ENCODE measurements at places on chromosomes 3 and 15.

DNA sequence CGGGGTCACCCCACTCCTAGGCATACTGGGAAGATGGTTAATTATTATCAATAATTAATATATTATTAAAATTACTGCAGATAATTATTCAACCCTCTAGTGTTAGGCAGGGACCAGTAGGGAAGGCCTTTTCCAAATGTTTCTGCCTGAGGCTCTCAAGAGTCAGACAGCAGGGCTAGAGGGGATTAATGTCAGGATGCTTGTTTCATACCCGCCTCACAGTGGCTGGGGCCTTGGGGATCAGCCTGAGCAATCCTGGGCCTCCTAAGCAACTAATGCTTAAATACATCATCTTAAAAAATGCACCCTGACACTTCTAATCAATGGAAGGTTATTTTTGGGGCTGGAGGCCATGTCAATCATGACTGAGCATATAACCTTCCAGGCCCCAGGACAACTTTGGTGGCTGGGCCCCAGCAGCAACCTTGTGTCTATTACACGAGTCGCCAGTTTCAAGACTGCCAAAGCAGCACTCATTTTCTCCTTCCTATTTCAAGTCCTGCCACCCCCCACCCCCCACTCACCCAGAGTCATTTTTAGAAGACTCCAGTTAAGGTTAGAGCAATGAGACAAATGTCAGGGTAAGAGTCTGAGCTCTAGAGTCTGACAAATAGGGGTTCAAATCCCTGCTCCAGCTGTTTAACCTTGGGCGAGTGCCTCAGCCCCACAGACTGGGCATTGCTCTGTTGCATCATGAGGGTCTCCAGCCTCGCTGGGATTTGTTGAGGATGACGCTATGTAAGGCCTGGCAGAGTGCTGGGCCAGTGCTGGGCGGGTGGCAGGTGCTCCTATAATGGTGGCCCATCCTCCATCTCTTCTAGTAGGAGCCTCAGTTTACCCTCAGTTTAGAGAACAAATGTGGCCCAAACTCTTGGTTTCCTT is 6.1 kb downstream of the AMOTL2 start:
- DNase-seq = peak; percentile 88
- H3K36me3 ChIP-seq = peaks cover 94% of the 10 kb centered on the region
- H3K4me3 ChIP-seq = peak overlapping the region; percentile 13
- peak overlapping the region; percentile 99 for H3K27ac ChIP-seq
- H3K4me1 ChIP-seq = peaks cover 91% of the 10 kb centered on the region

DNA sequence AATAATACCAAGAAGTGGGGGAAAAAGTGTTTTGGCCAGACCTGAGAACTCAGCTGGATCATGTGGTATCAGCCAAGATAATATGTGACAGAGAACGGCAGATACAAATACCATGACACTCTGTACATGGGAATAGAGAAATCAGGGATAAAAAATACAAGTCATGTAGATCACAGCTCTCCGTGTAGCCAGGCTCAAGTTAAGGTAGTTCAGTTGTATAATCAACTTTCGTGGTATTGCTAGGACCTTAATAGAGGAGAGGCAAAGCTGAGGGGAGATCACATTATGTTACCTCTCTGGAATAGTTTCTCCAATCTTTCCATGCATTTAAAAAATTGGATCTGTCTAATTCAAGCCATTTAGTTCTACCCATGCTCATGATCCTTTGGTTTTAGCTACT is 179.8 kb downstream of the GHSR start:
- no peak overlapping the region for H3K4me3 ChIP-seq
- DNase-seq = no peak
- no peaks in the 10 kb centered on the region for H3K27me3 ChIP-seq
- peak overlapping the region; percentile 37 for H3K27ac ChIP-seq
- peaks cover 39% of the 10 kb centered on the region for H3K36me3 ChIP-seq
- H3K4me1 ChIP-seq = peaks cover 5% of the 10 kb centered on the region

DNA sequence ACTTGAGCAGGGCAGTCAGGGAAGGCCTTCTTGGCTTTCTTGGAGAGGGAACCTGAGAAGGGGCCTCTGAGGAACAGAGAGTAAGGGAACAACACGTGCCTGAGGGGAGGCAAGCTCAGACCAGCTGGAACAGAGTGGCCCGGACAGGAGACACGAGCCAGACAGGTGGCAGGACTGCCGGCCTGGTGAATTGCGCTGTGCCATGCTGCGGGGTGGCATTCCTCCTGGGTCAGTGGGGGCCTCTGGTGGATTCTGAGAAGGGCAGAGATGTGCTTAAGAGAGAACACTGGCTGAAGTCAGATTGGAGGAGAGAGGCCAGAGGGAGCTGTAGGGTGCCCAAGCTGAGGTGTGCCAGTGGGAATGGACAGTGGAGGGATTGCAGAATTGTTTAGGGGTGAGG is 4.9 kb downstream of the CHAC1 start:
- H3K27ac ChIP-seq = no peak overlapping the region
- H3K36me3 ChIP-seq = peaks cover 6% of the 10 kb centered on the region
- no peak for DNase-seq
- no peaks in the 10 kb centered on the region for H3K27me3 ChIP-seq
- H3K4me3 ChIP-seq = no peak overlapping the region

DNA sequence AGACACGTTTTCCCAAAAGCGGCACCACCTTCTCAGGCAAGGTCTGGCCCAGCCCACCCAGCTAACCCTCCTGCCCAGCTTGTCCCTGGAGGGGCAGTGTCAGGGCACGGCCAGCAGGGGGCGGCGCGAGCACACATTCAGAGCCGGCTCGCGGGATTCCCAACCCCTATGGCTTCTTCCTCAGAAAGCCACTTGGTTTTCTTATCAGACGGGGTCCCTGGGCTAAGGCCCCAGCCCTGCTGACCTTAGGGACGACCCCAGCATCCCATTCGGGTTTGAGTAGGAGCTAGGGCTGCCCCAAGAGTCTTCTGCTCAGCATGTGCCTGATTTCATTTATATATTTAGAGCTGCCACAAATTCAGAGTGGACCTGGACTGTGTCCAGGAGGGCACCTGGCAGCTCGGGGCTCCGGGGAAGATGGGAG is 14.5 kb downstream of the RLBP1 start:
- H3K4me1 ChIP-seq = peaks cover 9% of the 10 kb centered on the region
- H3K27ac ChIP-seq = no peak overlapping the region
- H3K4me3 ChIP-seq = peak overlapping the region; percentile 60
- H3K27me3 ChIP-seq = peaks cover 2% of the 10 kb centered on the region
- no peaks in the 10 kb centered on the region for H3K36me3 ChIP-seq

DNA sequence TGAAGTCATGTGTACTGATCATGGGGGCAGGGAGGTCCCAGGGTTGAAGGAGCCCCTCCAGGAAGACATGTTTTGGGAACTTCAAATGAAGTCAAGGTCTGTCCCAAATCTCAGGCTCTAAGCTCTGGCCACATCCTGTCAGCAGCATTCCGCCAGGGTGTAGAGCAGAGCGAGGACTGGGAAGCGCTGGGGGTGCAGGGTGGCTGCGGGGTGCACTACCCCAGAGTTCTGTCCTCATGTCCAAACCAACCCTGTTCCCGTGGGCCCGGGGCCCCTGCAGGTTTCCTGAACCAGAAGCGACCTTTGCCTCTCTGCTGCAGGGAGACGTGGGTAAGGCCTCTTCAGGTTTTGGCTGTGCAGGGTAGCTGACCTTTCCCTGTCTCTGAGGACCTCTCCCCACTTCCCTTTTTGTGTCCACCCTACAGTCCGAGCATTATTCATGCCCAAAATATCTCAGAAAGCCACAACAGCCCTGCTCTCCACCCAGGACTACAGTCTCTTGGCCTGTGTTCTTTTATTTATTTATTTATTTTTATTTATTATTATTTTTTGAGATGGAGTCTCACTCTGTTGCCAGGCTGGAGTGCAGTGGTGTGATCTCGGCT is 26.6 kb upstream of the FLNB start:
- no peak overlapping the region for H3K27ac ChIP-seq
- H3K27me3 ChIP-seq = no peaks in the 10 kb centered on the region
- no peak for DNase-seq
- peaks cover 25% of the 10 kb centered on the region for H3K4me1 ChIP-seq
- H3K4me3 ChIP-seq = no peak overlapping the region

- H3K27me3 ChIP-seq = peaks cover 5% of the 10 kb centered on the region
- no peak overlapping the region for H3K4me3 ChIP-seq
- DNase-seq = no peak
- no peaks in the 10 kb centered on the region for H3K4me1 ChIP-seq
These were observed 28.1 kb upstream of the LHFPL4 start for GRCh38 chr3:9581742-9582141.

DNA sequence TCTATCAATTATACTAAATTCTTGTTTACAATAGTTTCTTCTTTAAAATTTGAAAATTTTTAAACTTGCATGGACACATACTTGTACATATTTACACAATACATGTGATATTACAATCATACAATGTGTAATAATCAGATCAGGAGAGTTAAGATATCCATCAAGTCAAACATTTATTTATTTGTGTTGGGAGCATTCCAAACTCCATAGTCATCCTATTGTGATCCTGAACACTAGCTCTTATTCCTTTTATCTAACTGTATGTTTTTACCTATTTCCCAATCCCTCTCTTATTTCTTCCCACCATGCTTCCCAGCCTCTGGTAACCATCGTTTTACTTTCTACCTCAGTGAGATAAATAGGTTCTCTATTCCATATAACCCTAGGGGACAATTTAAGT is 1219.2 kb downstream of the ZPLD1 start:
- no peak for DNase-seq
- H3K27me3 ChIP-seq = no peaks in the 10 kb centered on the region
- no peaks in the 10 kb centered on the region for H3K36me3 ChIP-seq
- no peak overlapping the region for H3K4me3 ChIP-seq
- H3K27ac ChIP-seq = no peak overlapping the region
- H3K4me1 ChIP-seq = no peaks in the 10 kb centered on the region

DNA sequence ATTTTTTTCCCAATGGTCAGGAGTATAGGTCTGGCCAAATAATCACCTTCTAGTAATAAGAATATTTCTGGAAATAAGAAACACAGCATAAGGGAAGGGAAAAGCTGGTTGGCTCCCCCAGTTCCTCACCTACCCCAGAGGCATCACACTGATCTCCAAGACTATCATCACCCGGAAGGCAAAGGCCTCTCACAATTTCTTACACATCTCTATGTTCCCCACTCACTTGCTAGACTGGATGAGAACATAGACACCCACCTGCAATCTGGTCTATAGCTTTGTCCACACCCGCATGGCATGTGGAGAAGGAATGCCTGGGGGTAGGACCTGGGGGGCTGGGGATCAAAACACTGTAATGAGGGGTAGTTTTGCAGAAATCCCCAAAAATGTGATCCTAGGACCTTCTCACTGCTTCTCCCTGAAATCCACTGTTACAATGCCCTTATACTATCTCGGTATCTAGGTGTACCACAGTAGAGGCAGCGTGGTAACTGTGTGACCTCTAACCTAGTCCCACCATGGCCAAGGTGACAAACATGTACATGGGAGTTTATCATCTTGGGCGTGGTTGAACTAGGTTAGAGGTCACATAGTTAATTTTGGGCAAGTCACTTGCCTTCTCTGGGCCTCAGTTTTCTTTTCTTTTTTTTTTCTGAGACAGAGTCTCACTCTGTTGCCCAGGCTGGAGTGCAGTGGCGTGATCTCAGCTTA is 29.5 kb upstream of the NRROS start:
- DNase-seq = no peak
- no peaks in the 10 kb centered on the region for H3K36me3 ChIP-seq
- peaks cover 11% of the 10 kb centered on the region for H3K27me3 ChIP-seq
- H3K27ac ChIP-seq = no peak overlapping the region

DNA sequence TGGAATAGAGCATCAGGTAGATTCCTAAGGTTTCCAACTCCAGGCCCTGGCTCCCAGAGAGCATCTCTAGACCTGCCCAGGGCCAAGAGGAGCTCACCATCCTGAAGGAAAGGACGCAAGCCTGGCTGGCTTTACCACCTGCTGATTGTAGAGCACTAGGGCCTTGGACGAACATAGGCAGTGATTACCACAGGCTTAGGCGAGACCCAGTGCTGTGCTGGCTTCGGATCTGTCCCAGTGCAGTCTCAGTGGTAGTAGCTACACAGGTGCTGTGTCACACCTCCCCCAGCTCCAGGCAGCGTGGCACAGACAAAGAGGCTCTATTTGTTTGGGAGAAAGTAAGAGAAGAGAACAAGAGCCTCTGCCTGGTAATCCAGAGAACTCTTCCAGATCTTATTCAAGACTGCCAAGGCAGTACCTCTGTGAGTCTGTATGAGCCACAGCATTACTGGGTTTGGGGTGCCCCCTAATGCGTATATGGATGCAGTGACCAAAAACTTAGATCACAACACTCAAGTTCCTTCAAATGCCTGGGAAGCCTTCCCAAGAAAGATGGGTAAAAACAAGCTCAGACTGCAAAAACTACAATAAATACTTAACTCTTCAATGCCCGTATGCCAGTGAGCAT is 25.4 kb downstream of the ISG20 start:
- H3K27me3 ChIP-seq = peaks cover 2% of the 10 kb centered on the region
- no peak overlapping the region for H3K27ac ChIP-seq
- H3K36me3 ChIP-seq = no peaks in the 10 kb centered on the region
- no peak overlapping the region for H3K4me3 ChIP-seq
- H3K4me1 ChIP-seq = peaks cover 35% of the 10 kb centered on the region
- no peak for DNase-seq

DNA sequence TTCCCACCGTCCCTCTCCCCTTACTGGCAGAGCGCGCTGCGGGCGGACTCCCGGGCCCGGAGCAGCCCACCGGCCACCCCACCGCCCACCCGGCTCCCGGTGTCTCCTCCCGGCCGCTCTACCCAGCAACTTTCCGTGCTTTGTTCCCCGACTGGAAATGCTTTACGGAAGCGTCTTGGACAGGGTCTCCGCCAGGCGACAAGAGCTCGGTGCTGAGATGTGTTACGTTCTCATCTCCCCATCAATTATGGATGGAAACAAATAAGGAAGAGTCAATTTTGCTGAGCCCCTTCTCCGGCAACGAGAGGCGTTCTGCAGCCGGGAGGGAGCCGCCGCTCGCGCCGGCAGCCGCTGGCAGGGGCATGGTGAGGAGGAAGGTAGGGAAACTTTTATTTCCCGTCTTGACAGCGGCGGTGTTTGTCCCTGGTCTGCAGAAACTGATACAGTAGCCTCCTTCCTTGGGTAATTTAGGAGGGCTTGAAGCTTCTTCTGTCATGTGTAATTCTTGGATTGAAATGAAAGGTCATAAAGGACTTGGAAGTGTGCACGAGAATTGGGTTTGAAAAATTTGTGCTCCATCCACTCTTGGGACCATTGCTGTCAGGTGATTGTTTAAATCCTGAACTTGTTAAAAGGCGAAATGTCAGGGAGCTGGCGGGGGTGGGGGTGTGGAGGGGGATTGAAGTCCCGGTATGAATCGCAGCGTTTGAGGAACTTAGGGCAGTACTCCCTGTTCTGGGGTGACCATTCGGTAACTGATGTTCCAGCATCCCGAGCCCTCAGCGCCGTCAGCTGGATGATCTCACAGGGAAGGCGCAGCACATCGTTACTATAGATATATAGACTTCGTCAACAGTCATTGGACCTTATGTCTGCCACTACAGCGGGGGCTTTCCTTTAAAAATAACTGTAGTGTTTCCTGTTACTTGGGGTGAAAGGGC is 1.5 kb downstream of the SEMA6D start:
- H3K27me3 ChIP-seq = peaks cover 71% of the 10 kb centered on the region
- peaks cover 10% of the 10 kb centered on the region for H3K4me1 ChIP-seq
- DNase-seq = peak; percentile 85

Measured in osteoblast (primary cell).